Stimulated activated CD4-positive, alpha-beta T cell treated with anti-CD3 and anti-CD28 coated beads, Interleukin-2, amount 100 ng/mL, for 24 hours (primary cell): ENCODE measurements at places on chromosomes 4 and X.

- DNase-seq = peak; percentile 10
These were observed 17.4 kb downstream of the QDPR start for GRCh38 chr4:17494258-17495190.

DNA sequence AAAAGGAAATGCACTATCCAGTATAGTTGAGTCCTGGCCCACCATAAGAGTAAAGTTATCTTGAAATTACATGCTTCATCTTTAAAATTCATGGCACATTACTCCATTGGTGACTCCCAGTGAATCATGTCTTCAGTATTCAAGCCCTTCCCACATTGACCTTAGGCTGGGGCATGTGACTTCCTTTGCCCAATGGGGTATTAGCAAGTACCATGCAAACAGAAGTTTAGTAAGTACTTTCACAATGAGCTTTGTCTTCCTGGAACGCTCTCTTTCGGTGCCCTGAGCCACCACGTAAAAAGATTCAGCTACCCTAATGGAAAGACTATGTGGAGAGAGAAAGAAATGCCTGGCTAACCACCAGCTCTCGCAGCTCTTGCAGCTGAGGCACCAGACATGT, 235.4 kb downstream of the HNRNPD start:
- no peak for DNase-seq

- no peak for DNase-seq
These were observed 40.3 kb downstream of the KLHL5 start for GRCh38 chr4:39102297-39102696.

DNA sequence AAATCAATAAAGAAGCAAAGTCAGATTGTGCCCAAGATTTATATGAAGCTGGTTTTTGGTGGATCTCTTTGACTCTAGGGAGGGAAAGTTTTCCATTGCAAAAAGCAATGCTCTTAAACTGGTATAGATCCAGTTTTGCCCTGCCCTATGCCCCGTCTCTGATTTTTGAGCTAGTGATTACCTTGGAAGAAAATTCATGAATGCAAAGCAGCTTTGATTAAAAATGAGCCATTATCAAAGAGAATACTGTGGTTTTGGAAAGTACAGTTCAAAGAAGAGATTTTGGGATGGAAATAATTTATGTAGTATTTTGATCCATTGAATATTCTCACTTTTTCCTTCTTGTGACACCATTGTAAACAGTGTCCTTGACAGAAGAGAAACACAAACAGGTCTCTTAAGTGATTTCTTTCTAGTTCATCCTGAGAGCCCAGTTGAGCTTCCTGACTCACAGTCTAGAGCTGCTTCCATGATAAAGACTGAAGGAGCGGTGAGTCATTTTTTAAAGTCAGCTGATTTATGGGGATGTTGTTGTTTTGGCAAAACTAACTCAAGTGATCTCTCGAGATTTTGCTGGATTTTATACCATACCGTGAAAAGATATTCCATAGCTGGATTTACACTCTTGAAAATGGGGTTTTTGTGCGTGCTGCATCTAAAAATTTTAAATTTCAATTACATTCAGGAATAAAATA, 76.7 kb downstream of the AFF1 start:
- no peak for DNase-seq

DNA sequence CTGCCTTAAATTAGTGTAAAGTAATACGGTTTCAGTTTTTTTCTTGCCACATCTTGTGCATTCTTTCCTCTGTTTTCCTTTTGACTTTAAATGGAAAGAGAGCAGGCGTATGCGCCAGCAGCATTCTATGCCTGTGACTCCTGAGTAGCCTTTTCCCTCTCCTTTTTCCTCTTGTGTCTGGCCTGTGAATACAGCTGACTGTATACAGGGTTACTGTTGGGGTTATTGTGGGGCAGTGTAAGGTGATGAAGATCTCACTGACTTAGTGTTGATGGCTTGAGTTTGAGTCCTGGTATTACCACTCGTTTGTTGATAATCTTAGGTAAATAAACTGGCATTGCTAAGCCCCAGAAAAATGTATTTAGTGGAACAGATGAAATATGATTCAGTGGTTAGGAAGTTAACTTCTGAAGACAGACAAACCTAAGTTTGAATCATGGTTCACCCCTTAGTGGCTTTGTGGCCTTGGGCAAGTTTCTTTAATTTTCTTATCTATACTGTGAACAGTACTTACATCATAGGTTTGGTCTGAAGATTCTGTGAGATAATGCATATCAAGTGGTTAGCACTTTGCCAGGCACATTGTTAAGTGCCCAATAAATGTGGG, 105.1 kb downstream of the FNIP2 start:
- no peak for DNase-seq
